Activated effector memory CD4-positive, alpha-beta T cell treated with anti-CD3 and anti-CD28 coated beads, Interleukin-2, amount 50 U/mL, for 16 hours (primary cell): ENCODE measurements at places on chromosomes 4 and X.

GRCh38 chr4:20122198-20122988 lies 129.3 kb upstream of the SLIT2 start:
- DNase-seq: no peak

- DNase-seq: no peak
These were observed at the start of gene ADGRA3 for GRCh38 chr4:22515888-22516541. Gene ADGRA3 (minus strand): TSS chr4:22516066. CDS start chr4:22515784, 282 bp downstream.

GRCh38 chrX:46574774-46575381 lies 1.3 kb downstream of the CHST7 start:
- peak; percentile 79 for DNase-seq

DNA sequence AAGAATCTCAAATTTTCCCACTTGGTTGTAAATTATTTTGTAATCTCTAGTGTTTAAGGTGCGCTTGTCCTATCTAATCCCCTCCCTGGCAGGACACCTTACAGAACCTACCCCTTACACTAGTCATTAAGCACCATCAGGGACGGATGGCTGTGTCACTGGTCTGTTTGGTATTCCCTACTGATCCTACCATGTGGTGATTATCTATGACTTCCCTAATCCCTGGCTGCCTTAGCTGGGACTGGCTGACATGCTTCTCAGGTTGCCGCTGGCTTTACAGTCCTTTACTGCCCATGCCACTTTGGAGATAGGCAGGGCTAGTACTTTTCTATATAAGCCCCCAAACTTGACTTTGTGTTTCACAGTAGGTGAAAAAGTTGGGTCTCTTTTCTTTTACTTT lies 58.6 kb downstream of the ELOVL6 start:
- DNase-seq: no peak

DNA sequence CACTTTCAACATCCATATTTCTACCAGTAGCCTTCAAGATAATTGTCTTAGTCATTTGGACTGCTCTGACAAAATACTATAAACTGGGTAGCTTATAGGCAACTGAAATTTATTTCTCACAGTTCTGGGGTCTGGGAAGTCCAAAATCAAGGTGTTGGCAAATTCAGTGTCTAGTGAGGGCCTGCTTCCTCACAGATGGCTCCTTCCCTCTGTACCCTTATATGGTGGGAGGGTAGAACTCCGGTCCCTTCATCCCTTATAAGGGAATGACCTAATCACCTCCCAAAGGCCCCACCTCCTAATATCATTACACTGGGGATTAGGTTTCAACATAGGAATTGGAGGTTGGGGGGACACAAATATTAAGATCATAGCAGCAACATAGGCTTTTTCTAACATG lies 7.4 kb upstream of the TBC1D25 start:
- DNase-seq: no peak

DNA sequence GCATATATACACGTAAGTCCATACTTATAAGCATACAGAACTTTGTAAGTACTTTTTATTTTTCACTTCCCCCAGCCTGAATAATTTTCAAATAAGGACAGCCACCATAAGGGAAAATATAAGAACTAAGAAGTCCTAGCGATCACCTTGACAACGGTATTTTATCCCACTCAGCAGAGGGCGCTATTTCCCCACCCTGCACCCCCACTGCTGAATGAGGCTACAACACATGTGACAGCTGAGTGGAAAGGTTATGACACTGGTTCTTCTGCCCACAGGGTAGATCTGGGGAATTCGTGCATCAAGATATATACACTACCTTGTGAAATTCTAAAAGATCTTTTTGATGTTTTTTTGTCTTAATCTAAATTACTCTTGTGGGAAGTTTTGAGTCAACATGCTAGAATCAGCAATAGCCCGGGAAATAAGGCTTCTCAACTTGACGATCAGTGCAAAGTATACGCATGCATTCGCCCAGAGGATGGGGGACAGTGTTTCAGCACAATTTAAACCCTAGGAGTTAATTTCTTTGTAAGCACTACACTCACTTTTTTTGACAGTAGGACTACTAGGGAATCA lies 151.5 kb downstream of the CORIN start:
- DNase-seq: peak; percentile 86

DNA sequence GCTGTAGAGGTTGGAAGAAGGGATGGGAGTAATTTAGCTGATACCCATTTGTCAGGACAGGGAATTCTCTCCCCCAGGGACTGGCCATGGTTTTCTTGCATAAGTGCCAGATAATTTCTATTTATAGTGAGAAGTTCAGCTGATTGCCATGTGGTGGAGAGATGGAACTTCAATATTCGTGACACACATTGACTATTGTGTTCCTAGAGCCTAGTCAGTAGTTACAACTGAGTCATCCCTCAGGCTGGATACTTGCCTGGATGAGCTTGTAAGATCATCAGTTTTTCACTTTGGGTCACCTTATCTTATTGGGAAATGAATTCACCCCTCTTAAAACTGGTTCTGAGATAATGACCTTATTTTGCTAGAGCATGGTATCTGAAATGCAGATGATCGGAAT lies 32.2 kb downstream of the CFAP299 start:
- no peak for DNase-seq

DNA sequence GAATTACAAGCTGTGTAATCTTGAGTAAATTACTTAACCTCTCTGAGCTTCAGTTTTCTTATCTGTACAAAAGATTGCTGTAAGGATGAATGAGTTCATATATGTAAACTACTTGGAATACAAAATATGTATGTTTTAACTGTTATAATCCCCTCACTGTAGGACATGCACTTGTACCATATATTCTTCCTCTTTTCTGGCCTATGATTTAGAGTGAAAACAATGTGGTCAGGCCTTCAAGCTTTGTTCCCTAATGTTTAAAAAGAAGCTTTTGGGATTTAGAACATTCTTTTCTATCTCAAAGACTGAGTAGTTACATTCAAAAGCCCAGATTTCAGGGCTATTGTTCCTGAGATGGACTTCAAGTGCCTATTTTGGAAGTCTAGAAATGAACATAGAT lies 26.7 kb upstream of the GPRIN3 start:
- no peak for DNase-seq

- DNase-seq: no peak
These were observed 111.0 kb downstream of the CPE start for GRCh38 chr4:165489786-165490185.

GRCh38 chr4:85446141-85446861 lies 28.6 kb upstream of the ARHGAP24 start:
- DNase-seq: no peak

DNA sequence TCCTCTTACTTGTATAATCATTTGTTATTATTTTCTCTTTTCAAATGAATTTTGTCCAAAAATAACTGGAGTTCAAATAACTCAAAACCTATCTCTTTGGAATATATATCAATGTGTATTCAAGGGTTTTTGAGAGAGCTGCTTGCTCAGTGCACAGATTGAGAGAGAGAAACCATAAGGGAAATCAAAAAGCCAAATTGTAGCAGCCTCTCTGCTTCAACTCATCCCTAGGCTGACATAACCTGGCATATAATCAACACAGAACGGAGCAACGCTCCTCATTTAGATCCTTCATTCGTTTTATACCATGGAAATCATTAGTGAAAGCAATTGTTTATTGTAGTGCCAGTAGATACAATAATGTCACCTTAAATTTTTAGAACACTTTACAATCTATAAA lies 1.8 kb upstream of the GPM6A start:
- DNase-seq: no peak

DNA sequence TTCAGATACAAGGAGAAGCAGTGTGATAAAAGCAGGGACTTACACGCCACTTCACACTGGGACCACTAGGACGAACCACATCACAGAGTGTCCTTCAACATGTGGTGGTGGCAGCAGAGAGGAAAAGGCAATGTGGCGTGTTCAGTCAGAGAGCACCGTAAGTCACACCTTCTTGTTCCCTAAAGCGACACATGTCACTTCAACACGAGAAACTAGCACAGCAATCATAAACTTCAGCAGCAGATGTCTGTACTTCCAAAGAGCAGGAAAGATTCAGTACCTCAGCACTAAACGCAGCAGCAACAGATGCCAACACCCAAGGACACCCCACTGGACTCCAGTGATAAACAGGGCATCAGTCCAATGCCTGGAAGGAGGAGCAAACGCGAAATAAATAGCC lies 96.7 kb downstream of the AREG start:
- no peak for DNase-seq

DNA sequence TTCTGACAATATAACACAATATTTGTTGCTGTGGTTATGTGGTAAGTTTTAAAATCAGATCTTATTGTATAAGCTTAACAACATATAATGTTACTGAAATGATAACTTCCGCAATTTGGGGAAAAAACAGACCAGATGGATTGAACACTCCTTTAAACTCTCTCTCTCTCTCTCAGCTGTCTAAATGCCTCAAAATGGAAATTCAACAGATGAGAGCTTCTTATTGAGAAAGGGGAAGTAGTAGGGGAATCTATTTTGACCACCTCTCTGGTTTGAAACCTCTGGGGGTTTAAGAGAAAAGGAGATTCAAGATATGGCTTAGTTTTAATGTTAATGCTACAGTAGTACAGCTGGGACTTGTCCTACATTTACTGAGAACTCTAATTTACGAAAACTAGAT lies 40.3 kb downstream of the DMD start:
- no peak for DNase-seq

GRCh38 chr4:168886351-168886750 lies 123.7 kb downstream of the CBR4 start:
- no peak for DNase-seq
